ENCODE measurements at places on chromosomes 6 and 20. TPM values are rescaled to one million over a fixed set of nuclear protein-coding genes. Genes with fewer than 3 reads are reported as not detected.

The FNDC1 gene
- total RNA-seq = 1.2 TPM

The NECAB3 gene
- 69.4 TPM for total RNA-seq

The LINC00237 gene
- total RNA-seq = not detected

The FAM83C gene
- total RNA-seq = not detected

The LRRC1 gene
- 1.8 TPM for total RNA-seq

The RIPOR2 gene
- 3.1 TPM for total RNA-seq

The CD109 gene
- 6.7 TPM for total RNA-seq

The TMEM63B gene
- 46.3 TPM for total RNA-seq

The ELOVL2 gene
- total RNA-seq = 1.1 TPM

The PTPRT gene
- total RNA-seq = 0.11 TPM

The PPP1R18 gene
- total RNA-seq = 13.4 TPM

The STMND1 gene
- total RNA-seq = not detected

The CYP21A2 gene
- total RNA-seq = not detected

The POM121L2 gene
- not detected for total RNA-seq

The NT5E gene
- 4.2 TPM for total RNA-seq

The MOCS1 gene
- total RNA-seq = 29.7 TPM

The FAM209B gene
- total RNA-seq = 0.35 TPM

The ULBP1 gene
- total RNA-seq = 0.13 TPM

The RAET1G gene
- not detected for total RNA-seq

The POFUT1 gene
- 24.9 TPM for total RNA-seq

The CLVS2 gene
- 0.11 TPM for total RNA-seq

The GPRC6A gene
- total RNA-seq = not detected

The GDAP1L1 gene
- total RNA-seq = not detected

The TMEM30A gene
- total RNA-seq = 40.0 TPM

The SIRPB1 gene
- total RNA-seq = 0.35 TPM
